ENCODE measurements at places on chromosomes 1 and 21.

DNA sequence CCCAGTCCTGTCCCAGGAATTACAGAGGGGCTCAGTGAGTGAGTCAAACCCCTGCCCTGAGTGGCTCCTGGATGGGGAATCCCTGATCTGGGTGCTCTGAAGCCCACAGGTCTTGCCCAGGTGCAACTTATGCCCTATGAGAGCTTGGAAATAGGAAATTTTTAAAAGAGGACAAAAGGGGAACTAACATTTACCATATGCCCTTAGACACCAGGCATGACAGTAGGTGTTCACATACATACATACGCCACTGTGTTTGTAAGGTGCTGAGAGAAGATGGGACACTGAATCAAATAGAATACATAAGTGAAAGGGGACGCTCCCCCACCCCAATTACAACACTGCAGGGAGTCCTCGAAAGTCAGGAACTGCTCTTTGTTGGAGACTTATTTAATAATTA lies 1.4 kb downstream of the CFAP45 start:
- DNase-seq = no peak

GRCh38 chr1:174800216-174800851 lies 199.4 kb upstream of the CACYBP start:
- no peak for DNase-seq

DNA sequence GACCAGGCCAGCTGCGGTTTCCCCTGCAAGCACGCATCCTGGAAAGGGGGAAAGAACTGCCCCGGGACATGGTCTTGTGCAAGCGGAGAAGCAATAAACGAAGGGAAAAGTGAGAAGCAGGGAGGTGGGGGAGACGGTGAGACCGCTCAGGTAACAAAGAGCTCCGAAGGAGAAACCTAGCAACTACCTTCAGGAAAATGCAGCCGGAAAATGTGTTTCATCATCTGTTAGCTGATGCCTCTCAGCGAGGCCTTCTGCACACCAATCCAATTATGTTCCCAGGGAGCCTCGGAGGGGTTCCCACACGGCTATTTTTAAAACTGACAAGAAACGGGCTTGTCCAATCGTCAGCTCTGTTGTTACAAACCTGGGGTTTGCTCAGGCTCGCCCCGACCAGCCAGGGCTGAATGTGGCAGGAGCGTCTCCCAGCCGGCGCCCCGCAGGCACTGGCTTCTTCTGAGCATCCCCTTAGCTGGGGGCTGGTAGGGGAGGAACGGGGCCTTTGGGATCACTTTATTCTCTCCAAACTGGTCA lies 3.4 kb downstream of the RIPK4 start:
- DNase-seq = no peak

GRCh38 chr1:109156916-109157385 lies 43.0 kb downstream of the ELAPOR1 start:
- no peak for DNase-seq

- DNase-seq = no peak
Measured at GRCh38 chr1:64834734-64835133, 89.9 kb downstream of the RAVER2 start.

GRCh38 chr1:154821083-154821482 lies 49.0 kb downstream of the KCNN3 start:
- no peak for DNase-seq

GRCh38 chr1:61338899-61339298 lies 256.5 kb downstream of the NFIA start:
- no peak for DNase-seq

- no peak for DNase-seq
Measured at GRCh38 chr1:62397301-62397700, 39.5 kb upstream of the USP1 start.

DNA sequence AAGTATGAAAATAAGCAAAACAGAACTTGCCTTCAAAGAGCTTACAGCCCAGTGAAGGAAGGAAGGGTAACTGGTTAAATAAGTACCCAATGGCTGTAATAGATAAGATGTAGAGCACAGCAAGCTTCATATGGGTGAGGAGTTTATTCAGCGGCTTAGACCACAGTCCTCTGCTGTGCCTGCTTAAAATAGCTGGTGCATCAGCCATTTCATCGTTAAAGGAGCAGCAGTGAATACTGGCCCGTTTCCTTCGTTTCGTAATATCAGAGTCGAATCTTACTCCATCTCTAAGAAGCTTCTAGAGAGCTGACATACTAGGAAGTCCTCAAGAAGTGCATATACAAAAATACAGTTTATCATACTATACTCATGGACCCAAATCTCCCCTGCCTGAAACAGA lies 286.5 kb downstream of the NFIA start:
- no peak for DNase-seq

DNA sequence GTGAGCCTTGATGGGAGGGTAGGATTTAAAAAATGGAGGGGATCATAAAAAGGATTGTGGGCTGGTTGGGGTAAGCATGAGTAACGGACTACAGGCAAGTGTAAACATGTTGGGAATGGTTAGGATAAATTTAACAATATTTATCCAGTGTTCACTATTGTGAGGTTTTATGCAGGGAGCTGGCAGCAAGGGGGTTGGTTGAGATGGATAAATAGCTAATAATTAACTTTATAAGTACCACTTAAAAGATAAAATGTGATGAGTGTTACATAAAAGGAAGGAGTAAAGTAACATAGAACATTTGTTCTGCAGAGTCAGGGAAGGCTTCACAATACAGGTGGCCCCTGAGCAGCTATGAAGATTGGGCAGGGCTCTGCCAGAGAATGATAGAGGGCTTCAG lies 109.0 kb downstream of the NGF start:
- no peak for DNase-seq

- DNase-seq = no peak
Measured at GRCh38 chr1:115210302-115210711, 121.0 kb upstream of the TSPAN2 start.

- DNase-seq = no peak
Measured at GRCh38 chr1:176211396-176212165, 4.5 kb upstream of the COP1 start.

- DNase-seq = no peak
Measured at GRCh38 chr1:10688409-10688786, 108.0 kb downstream of the CASZ1 start.

DNA sequence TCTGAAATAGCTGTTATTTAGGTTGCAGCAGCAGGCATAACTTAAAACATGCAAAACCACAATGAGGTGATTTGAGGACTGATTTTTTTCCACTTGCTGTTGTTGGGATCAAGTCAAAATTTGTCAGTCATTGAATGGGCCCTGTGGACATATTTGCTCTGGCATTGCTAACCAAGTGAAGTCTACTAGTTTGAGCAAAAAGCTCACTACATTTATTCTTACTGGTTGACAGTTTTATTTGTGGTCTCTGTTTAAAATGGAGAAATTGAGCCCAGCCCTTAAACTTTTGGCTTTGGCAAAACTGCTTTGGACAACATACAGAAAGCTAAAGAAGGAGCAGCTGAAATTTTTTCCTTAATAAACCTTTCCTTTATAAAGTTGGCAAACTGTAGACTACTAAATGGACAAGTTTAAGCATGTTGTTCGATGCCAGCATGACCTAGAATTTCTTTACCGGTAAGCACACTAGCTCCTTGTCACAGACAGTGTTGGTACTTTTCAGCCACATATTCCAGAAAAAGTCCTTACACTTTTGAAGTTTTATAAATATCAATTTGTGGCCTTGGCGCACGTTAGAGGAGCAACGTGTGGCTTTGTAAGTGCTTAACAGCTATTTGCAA lies 234.6 kb downstream of the USP25 start:
- no peak for DNase-seq

All from stimulated activated CD4-positive, alpha-beta T cell treated with anti-CD3 and anti-CD28 coated beads, TNF-alpha, amount 100 ng/mL, for 48 hours (primary cell).